ENCODE measurements at places on chromosomes 13 and 19. TPM values are rescaled to one million over a fixed set of nuclear protein-coding genes. Genes with fewer than 3 reads are reported as not detected.

C19orf33 gene
- total RNA-seq, result not detected

AP1M1 gene
- 43.6 TPM for total RNA-seq

ZNF677 gene
- 15.4 TPM for total RNA-seq

CD37 gene
- 37.5 TPM for total RNA-seq

PSG11 gene
- total RNA-seq, result 0.21 TPM

KLHL1 gene
- total RNA-seq, result 14.5 TPM

CCDC194 gene
- 0.23 TPM for total RNA-seq

PNMA8B gene
- 0.41 TPM for total RNA-seq

POSTN gene
- total RNA-seq, result 1.6 TPM

ZNF222 gene
- 13.8 TPM for total RNA-seq

DPF1 gene
- 49.6 TPM for total RNA-seq

RNF6 gene
- 40.8 TPM for total RNA-seq

ZNF737 gene
- 13.6 TPM for total RNA-seq

PABPC3 gene
- total RNA-seq, result 0.52 TPM

IL4I1 gene
- 0.28 TPM for total RNA-seq

CPB2 gene
- total RNA-seq, result not detected

LILRA2 gene
- total RNA-seq, result not detected

Measured in motor neuron (in vitro differentiated cells).